ENCODE measurements at places on chromosomes 1 and 21. TPM values are rescaled to one million over a fixed set of nuclear protein-coding genes. Genes with fewer than 3 reads are reported as not detected.

The IL20 gene
- total RNA-seq: not detected

The OR2M3 gene
- not detected for total RNA-seq

The SPRR4 gene
- 0.64 TPM for total RNA-seq

The RAD54L gene
- total RNA-seq: 6.0 TPM

The LINGO4 gene
- 0.19 TPM for total RNA-seq

The INAVA gene
- 45.6 TPM for total RNA-seq

The CLDN17 gene
- total RNA-seq: 0.83 TPM

The CFHR1 gene
- not detected for total RNA-seq

The RIMKLA gene
- total RNA-seq: 0.06 TPM

The KRTAP10-4 gene
- total RNA-seq: not detected

The UTS2 gene
- total RNA-seq: not detected

The HEYL gene
- 0.45 TPM for total RNA-seq

The HSD3B1 gene
- total RNA-seq: not detected

The SMIM12 gene
- total RNA-seq: 31.8 TPM

The CNR2 gene
- total RNA-seq: not detected

DNA sequence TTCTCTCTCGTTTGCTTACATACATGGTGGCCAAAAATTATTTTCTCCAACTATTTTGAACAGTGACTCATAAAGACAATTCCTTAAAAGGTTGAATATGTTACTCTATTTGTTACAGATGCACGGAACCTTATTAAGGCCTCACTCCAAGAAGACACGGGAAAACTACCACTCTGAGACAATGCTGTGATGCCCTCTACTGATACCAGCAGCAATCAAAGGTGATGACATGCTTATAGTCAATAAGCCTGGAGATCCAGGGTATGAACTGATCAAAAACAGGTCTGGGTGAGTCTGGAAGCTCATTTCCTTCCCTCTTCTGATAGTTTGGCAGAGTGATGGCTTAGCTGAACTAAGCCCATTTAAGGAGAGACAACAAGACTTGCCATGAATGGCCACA is 563.0 kb downstream of the LRRIQ3 start:
- DNase-seq: no peak

GRCh38 chr1:19372602-19373001 is 60.5 kb downstream of the SLC66A1 start:
- DNase-seq: no peak

DNA sequence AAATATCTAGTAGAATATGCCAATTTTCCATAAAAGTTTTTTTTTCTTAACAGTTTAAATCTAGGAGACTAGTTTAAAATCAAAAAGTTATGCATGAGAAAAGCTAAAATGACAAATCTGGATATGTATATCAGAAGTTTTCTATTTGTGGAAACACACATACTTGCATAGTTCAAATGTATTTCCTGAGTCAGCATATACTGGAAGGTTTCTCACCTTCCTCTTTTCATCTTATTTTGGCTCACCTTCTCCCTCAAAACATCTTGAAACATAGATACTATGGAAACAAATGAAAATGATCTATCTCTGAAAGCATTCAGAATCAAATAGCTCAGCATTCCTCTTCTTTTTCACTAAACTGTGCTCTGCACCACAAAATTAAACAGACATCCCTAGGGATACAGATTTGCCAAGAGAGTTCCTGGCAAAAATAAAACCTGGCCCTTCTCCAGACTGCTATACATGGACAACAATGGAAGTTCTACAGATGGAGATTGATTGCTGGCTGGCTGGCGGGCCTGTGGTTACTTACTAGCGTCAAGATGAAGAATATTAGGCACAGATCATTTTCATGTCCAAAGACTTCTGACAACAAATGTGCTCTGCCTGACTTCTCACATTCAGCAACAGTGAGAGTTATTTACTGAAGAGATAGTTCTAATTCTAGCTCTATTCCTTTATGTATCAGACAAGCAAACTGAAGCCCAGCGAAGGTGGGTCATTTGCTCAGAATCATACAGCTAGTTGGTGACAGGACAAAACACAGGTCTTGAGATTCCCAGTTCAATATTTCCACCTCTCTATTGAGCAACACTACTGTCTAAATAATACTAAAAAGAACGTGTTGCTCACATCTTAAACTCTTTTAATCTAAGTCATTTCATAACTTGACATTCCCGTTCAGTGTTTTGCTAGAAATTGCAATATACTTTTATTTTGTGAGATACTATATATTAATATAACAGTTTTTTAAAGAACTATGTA is 26.6 kb downstream of the DIPK1A start:
- no peak for DNase-seq

- DNase-seq: no peak
Measured at GRCh38 chr21:45506241-45506817, 35.9 kb downstream of the SLC19A1 start.

- DNase-seq: no peak
Measured at GRCh38 chr1:19079541-19080472, 123.3 kb upstream of the IFFO2 start.

DNA sequence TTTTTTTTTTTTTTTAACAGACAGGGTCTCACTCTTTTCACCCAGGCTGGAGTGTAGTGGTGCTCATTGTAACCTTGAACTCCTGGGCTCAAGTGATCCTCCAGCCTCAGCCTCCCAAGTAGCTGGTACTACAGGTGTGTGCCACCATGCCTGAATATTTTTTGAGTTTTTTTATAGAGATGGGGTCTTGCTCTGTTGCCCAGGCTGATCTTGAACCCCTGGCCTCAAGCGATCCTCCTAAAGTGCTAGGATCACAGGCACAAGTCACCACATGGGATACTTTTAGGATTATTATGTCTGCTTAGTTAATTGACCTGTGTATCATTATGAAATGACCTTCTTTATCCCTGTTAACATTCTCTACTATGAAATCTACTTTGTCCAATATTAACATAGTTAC is 38.0 kb downstream of the RASSF5 start:
- DNase-seq: no peak

DNA sequence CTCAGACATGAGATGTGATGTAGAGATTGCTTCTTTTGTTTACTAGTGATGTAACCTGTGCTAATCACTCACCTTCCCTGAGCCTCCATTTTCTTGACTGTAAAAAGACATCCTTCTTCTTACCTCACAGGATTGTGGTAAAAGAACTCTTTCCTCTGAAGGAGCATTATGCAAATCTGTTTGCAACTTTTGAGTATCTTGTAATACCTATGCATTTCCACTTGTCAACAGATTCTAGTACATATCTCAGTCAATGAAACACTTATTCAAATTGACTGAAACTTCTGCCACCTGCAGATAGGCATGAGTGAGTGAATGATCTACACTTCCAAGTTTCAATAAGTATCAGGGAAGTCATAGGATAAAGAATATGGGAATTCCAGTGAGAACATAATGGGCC is 174.7 kb downstream of the HHIPL2 start:
- no peak for DNase-seq

DNA sequence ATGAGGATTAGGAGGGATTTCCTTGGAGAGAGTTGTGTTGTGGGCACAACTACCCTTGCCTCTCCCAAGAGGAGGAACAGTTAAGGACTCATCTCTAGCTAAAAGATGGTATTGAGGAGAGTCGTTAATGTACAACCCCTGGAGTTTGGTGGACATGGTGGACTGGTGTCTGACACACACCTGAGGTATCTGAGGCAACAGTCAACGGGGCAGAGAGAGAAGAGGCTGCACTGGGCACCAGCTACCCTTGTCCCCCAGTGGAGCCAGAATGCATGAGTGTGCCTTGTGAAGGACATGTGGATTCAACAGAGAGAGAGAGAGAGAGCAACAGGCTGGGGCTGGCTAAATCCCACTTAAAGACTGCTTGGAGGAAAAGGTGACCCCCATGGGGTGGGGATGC is 13.0 kb downstream of the RAB7B start:
- DNase-seq: no peak

DNA sequence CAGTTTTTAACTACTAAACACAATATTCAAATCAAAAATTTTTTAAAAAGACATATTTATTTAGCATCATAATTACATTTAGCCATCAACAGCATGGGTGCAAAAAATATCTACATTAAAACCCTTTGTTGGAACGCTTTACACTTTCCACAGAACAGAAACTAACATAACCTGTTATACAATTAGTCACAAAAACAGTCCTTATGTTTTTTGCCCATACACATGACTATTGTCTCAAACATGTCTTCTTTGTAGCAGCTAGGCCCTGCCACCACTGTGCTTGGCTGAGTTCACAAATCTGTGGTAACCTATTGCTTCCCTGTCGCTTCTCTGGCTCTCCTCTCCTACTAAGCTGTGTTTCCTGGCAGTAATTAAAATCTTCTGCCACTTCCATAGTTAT is 1350.0 kb upstream of the ADGRL2 start:
- no peak for DNase-seq

DNA sequence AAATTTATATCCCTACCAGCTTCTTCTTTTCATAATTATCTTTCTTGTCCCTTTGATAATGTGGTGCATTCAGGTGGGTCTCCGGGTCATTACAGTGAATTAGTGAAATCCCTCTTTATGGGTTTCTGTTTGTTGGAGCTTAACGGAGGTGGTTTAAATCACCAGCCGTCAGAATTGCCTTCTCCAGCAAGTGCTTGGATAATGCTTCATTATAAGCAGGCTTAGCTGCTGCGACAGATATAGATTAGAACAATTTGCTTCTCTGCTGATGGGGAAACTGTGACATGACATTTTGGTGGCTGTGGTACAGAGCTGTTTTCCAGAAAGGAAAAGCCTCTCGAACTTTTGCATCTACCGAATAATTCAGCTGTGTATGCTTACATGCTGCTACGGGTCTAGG is 56.9 kb downstream of the KAZN start:
- no peak for DNase-seq

DNA sequence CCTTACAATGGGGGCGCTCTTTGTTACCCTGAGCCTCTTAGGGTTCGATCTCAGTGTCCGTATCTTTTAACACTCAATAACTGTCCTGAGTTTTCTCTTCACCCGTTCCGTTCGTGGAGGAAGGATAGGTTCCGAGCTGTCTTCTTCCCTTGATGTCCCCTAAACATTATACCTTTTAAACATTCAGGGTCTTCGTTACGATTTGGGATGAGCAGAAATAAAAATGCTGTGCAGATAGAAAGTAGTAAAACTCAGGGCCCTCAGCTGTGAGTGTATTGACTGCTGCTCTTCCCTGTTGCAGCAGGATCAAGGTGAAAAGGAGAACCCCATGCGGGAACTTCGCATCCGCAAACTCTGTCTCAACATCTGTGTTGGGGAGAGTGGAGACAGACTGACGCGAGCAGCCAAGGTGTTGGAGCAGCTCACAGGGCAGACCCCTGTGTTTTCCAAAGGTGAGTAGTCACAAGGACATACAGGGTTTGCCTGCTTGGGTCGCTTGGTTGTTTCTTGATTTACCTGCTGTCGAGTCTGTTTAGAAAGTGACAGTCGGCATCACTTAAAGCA is 784 bp downstream of the RPL11 start:
- DNase-seq: no peak

DNA sequence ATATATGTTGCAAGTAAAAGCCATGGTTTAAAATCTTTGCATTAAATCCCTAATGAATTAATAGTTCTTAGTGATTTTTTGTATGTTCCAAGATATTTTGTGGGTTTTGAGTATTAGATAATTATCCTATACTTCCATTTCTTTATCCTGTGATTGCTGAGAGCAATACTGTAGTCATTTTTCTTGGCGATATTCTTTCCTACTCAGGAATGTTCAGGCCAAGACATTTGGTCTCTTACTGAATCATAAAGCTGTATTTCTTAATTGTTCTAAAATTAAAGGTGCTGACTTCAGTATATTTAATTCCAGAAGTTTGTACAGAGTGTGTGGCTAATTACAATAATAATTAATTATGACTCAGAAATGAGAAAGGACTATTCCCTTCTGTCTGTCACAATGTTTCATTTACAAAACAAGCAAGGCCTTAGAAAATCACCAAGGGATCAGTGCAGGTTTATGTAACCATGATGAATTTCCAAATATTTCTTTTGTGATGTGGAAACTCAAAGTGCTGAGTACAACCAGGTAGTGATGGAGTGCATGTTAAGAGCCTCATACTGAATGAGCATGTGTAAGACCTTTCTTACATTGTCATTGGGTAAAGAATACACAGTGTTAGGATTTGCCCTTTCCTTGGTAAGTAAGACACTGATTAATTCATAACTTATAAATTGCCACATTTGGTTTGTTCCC is 161.2 kb downstream of the HMCN1 start:
- no peak for DNase-seq

GRCh38 chr1:96747565-96747964 is 26.0 kb downstream of the PTBP2 start:
- DNase-seq: no peak

GRCh38 chr1:29959356-29959755 is 723.0 kb downstream of the PTPRU start:
- DNase-seq: no peak

- no peak for DNase-seq
Measured at GRCh38 chr1:27203946-27204345, 30.5 kb upstream of the WDTC1 start.

DNA sequence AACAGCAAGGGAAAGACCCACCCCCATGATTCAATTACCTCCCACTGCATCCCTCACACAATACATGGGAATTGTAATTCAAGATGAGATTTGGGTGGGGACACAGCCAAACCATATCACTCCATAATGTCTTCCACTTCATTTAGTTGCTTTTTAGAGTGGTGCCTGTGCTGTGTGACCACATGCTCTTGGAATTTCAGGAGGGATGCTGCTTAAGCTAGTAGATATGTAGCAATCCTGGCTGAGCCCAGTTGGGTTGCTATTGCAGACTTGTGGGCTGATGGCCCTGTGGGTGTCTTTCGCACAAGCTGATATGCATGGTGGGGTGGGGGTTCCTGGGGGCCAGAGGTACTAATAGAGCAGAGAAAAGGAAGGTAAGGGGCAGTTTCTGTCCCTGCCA is 160.4 kb upstream of the SYT6 start:
- no peak for DNase-seq

- no peak for DNase-seq
Measured at GRCh38 chr1:209927466-209927865, 10.6 kb upstream of the SYT14 start.

- DNase-seq: no peak
Measured at GRCh38 chr1:116246174-116246573, 126.9 kb upstream of the ATP1A1 start.

DNA sequence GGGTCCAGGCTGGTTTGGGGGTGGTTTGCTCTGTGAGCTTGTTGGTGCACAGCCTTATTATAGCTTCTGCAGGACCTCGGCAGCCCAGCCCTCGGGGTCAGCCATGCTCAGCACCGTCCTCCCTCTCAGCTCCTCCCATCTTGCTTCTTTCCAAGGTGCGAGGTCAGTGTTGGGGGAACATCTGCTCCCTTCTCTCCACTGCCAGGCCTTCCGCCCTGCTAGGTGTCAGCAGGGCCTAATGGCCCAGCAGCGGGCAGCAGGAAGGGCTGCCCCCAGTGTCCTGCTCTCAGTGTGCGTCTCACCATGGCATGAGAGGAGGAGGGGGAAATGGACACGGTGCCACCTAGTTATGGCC is 36.5 kb upstream of the LRRC3 start:
- DNase-seq: no peak

- DNase-seq: no peak
Measured at GRCh38 chr1:38250356-38250755, 203.8 kb upstream of the POU3F1 start.

GRCh38 chr1:109397581-109398342 is at the start of gene SORT1:
Gene SORT1, minus strand, starts transcription at chr1:109397918. Its CDS starts 26 bp downstream, at chr1:109397892.
- no peak for DNase-seq

Data from esophagus squamous epithelium (tissue), 5 donors.